ENCODE measurements at places on chromosomes 1 and 21. TPM values are rescaled to one million over a fixed set of nuclear protein-coding genes. Genes with fewer than 3 reads are reported as not detected.

Gene SPRR3
- not detected for total RNA-seq

Gene BOLA1
- 28.1 TPM for total RNA-seq

Gene BRDT
- total RNA-seq: not detected

Gene RAB42
- total RNA-seq: not detected

Gene GJA4
- total RNA-seq: not detected

Gene SPRR2F
- total RNA-seq: not detected

Gene EFNA1
- total RNA-seq: 0.15 TPM

Gene MAP1LC3C
- not detected for total RNA-seq

Gene CD52
- total RNA-seq: 252 TPM

Gene SYT2
- not detected for total RNA-seq

Gene BTBD19
- total RNA-seq: 9.6 TPM

Gene C1QC
- not detected for total RNA-seq

Gene LHX4
- not detected for total RNA-seq

Gene AVPR1B
- not detected for total RNA-seq
